ENCODE measurements at places on chromosomes 1 and 21. TPM values are rescaled to one million over a fixed set of nuclear protein-coding genes. Genes with fewer than 3 reads are reported as not detected.

- H3K4me1 ChIP-seq: no peaks in the 10 kb centered on the region
- no peak overlapping the region for H3K27ac ChIP-seq
- H3K27me3 ChIP-seq: no peaks in the 10 kb centered on the region
- H3K4me3 ChIP-seq: no peak overlapping the region
These were observed 13.9 kb downstream of the OR14I1 start for GRCh38 chr1:248688527-248689298.

- no peak overlapping the region for H3K27ac ChIP-seq
- H3K4me1 ChIP-seq: peaks cover 13% of the 10 kb centered on the region
- no peak for DNase-seq
- no peaks in the 10 kb centered on the region for H3K27me3 ChIP-seq
- H3K36me3 ChIP-seq: no peaks in the 10 kb centered on the region
These were observed 50.2 kb upstream of the DNAH14 start for GRCh38 chr1:224879162-224879803.

Gene SH2D5
- total RNA-seq: not detected

Gene ALPL
- 6.6 TPM for total RNA-seq

GRCh38 chr21:36591326-36591970, 107.5 kb upstream of the SIM2 start:
- no peak overlapping the region for H3K4me3 ChIP-seq
- no peaks in the 10 kb centered on the region for H3K36me3 ChIP-seq
- no peak for DNase-seq
- H3K27me3 ChIP-seq: no peaks in the 10 kb centered on the region

Gene COL6A2
- 535 TPM for total RNA-seq

DNA sequence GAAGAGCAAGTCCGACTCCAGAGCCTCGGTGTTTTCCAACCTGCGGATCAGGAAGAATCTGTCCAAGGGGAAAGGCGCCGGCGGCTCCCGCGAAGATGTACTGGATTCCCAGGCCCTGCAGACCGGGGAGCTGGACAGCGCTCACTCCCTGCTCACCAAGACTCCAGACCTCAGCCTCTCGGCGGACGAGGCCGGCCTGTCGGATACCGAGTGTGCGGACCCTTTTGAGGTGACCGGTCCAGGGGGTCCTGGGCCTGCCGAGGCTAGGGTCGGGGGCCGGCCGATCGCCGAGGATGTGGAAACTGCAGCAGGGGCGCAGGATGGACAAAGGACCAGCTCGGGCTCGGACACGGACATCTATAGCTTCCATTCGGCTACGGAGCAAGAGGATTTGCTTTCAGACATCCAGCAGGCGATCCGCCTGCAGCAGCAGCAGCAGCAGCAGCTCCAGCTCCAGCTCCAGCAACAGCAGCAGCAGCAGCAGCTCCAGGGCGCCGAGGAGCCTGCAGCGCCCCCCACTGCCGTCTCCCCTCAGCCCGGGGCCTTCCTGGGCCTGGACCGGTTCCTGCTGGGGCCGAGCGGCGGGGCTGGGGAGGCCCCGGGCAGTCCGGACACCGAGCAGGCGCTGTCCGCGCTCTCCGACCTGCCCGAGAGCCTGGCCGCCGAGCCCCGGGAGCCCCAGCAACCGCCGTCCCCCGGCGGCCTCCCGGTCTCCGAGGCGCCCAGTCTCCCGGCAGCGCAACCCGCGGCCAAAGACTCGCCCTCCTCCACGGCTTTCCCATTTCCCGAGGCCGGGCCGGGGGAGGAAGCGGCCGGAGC, 827 bp downstream of the FMN2 start:
- peaks cover 4% of the 10 kb centered on the region for H3K27me3 ChIP-seq
- no peaks in the 10 kb centered on the region for H3K36me3 ChIP-seq
- H3K27ac ChIP-seq: no peak overlapping the region
- H3K4me3 ChIP-seq: peak overlapping the region; percentile 35

GRCh38 chr21:39730418-39731157, 14.4 kb upstream of the IGSF5 start:
- no peaks in the 10 kb centered on the region for H3K36me3 ChIP-seq
- no peak overlapping the region for H3K27ac ChIP-seq
- no peak for DNase-seq
- H3K27me3 ChIP-seq: no peaks in the 10 kb centered on the region
- no peak overlapping the region for H3K4me3 ChIP-seq

Gene GJA9
- not detected for total RNA-seq

DNA sequence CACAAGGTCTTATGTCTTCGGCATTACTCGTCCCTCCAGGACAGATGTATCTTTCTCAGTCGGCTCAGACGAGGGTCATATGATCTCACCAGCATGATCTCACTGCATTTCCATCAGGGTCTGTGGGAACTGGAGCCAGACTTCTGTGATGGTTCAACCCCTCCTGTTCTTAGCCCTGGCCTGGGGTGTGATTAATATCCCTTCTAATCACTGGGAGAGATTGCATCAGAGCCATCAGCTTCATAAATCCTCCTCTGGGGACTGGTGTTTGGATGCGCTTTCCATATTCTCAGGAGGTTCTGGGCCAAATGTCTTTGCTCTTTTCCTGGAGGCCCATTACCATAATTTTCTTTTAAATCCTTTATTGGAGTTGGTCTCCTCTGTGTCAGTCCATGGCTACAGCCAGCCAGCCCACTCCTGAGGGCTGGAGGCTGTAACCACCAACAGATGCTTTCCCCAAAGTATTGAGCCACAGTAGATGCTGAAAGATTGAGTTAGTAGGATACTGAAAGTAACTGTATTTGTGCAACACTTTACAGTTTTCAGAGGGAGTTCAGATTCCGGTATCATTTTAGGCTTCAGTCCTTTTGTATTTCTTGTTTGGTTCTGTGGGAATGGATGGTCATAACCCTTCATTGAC, 20.0 kb downstream of the CACNA1E start:
- H3K4me3 ChIP-seq: no peak overlapping the region
- no peaks in the 10 kb centered on the region for H3K4me1 ChIP-seq
- H3K27ac ChIP-seq: peak overlapping the region; percentile 14
- H3K36me3 ChIP-seq: no peaks in the 10 kb centered on the region

Gene CACHD1
- 27.7 TPM for total RNA-seq

- H3K4me3 ChIP-seq: no peak overlapping the region
- peaks cover 5% of the 10 kb centered on the region for H3K4me1 ChIP-seq
- no peak for DNase-seq
- H3K27me3 ChIP-seq: no peaks in the 10 kb centered on the region
- H3K27ac ChIP-seq: no peak overlapping the region
These were observed 15.5 kb upstream of the PADI4 start for GRCh38 chr1:17292299-17293160.

GRCh38 chr1:78619446-78619802, 824 bp upstream of the IFI44L start:
- H3K27me3 ChIP-seq: no peaks in the 10 kb centered on the region
- peaks cover 28% of the 10 kb centered on the region for H3K4me1 ChIP-seq
- H3K4me3 ChIP-seq: peak overlapping the region; percentile 37
- H3K27ac ChIP-seq: peak overlapping the region; percentile 79
- no peaks in the 10 kb centered on the region for H3K36me3 ChIP-seq
- no peak for DNase-seq

DNA sequence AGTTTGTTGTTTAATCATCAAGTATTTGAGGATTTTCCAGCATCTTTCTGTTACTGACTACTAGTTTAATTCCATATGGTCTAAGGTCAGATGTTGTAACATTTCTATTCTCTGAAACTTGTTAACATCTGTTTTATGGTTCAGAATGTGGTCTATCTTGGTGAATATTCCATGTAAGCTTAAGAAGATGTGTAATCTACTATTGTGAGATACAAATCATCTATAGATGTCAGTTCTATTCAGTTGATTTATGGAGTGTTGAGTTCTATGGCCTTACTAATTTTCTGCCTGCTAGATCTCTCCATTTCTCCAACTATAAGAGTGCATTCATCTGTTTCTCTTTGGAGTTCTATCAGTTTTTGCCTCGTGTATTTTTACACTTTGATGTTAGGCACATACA, 31.5 kb downstream of the WARS2 start:
- no peak overlapping the region for H3K27ac ChIP-seq
- no peaks in the 10 kb centered on the region for H3K36me3 ChIP-seq
- H3K27me3 ChIP-seq: no peaks in the 10 kb centered on the region
- H3K4me3 ChIP-seq: no peak overlapping the region
- DNase-seq: no peak
- H3K4me1 ChIP-seq: no peaks in the 10 kb centered on the region

DNA sequence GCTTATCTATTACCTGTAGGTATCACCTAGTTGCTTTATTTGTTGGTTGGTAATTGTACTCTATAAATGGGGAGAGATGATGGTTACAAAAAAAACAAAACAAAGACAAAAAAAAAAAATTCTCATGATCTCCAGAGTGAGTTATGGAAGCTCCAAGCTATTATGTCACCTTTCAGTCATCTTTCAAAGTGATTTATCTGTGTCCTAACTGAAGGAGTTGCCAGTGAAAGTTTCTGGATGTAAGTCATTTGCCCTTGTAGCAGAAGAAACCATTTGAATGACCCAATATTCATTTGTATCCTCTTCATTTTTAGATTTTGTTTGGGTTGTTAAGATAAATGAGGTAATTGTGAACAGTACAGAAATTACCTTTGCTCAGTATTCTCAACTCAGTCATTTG, 3.6 kb downstream of the SLC35F3 start:
- no peak overlapping the region for H3K4me3 ChIP-seq
- DNase-seq: no peak
- no peaks in the 10 kb centered on the region for H3K27me3 ChIP-seq

DNA sequence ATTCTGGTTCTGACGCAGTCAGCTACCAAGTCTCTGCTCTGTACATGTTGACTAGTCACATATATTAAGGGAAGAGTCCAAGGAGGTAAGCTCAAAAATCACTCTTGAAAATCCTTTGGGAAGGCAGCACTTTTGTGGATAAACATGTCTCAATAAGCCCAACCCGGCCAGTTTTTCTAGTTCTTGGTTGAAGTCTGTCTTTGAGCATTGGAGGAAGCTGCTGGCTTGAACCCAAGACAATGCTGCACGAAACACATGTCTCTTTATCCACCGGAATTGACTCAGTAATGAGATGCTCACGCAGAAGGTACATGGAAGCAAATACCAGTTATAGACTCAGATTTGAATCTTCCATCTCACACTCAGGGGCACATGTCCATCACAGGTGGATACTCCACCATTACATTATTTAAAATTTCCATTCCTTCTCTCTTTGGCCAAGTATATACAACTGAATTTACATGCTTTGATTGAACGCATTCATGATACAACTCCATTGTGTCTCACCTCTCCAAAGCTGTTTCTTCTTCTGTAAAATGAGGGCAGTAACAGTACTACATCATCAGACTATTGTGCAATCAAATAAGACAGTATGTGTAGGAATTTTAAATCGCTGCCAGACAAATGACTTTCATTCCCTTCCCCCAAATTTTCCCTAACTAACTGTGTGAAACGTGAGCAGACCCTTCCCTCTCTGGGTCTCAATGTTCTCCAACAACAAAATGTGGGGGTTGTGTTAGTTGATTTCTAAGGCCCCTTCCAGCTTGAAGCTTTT, 9.6 kb upstream of the GUCA2A start:
- DNase-seq: no peak
- no peak overlapping the region for H3K27ac ChIP-seq
- H3K36me3 ChIP-seq: no peaks in the 10 kb centered on the region
- no peaks in the 10 kb centered on the region for H3K27me3 ChIP-seq

GRCh38 chr1:159933347-159933746, 8.0 kb upstream of the TAGLN2 start:
- no peak overlapping the region for H3K4me3 ChIP-seq
- peaks cover 36% of the 10 kb centered on the region for H3K4me1 ChIP-seq
- DNase-seq: no peak
- no peak overlapping the region for H3K27ac ChIP-seq
- H3K36me3 ChIP-seq: no peaks in the 10 kb centered on the region

DNA sequence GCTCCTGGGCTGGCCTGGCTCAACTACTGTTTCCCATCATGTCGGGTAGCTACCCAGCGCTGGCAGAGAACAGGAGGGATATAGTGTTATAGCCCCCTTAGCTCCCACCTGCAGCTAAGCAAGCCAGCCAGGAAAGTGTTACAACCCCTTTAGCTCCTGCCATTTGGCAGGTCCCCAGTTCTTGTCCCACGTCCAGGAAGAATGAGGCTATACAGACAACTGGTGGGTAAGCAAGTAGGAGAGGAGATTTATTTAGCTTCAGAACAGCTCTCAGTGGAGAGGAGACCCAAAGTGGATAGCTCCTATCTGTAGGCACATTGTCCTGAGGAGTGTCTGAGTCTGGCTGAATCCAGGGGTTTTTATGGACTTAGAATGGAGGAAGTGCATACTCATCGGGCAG, 741.1 kb upstream of the B3GALT2 start:
- no peaks in the 10 kb centered on the region for H3K4me1 ChIP-seq
- H3K4me3 ChIP-seq: no peak overlapping the region
- DNase-seq: no peak

- no peaks in the 10 kb centered on the region for H3K27me3 ChIP-seq
- no peak overlapping the region for H3K27ac ChIP-seq
- H3K4me1 ChIP-seq: no peaks in the 10 kb centered on the region
- no peak overlapping the region for H3K4me3 ChIP-seq
These were observed 402.5 kb downstream of the PTPRC start for GRCh38 chr1:199041173-199041914.

GRCh38 chr1:225851805-225852204, 30.4 kb downstream of the TMEM63A start:
- H3K4me3 ChIP-seq: no peak overlapping the region
- DNase-seq: no peak
- H3K27ac ChIP-seq: peak overlapping the region; percentile 4
- peaks cover 66% of the 10 kb centered on the region for H3K36me3 ChIP-seq
- no peaks in the 10 kb centered on the region for H3K27me3 ChIP-seq
- H3K4me1 ChIP-seq: peaks cover 5% of the 10 kb centered on the region

DNA sequence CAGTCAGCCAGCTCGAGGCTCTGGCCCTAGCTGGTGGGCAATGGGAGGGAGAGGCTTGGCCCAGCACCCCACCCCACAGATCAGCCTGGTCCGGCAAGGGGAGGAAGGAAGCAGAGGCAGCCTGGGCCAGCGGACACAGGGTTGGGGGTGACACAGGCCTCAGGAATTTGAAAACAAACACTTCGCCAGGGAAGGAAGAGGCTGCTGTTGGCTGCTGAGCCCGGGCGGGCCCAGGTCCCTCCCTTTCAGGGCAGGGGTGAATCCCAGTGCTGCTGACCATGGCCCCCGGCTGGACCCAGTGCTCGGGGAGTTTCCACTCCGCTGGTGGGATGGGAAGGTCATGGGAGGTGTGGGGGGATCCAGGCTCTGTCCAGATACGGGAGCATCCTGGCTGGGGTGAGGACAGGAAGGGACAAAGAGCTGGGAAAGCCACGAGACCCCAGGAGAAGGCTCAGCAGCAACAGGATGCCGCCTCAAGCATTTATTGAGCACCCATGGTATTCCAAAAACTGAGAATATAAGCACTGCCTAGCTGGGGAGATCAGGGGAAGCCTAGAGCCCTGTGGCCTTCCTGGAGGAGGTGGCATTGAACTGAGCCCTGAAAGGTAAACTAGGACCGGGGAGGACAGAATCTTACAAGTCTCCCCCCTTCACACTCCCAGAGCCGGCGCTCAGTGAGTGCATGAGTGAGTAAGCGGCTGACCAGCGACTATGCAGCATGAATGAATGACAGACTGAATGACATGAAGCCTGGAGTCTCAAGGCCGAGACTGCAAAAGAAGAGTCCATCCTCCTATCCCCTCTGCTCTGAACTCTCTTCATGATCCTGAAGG, 26.2 kb upstream of the EPHA2 start:
- H3K36me3 ChIP-seq: no peaks in the 10 kb centered on the region
- H3K27me3 ChIP-seq: no peaks in the 10 kb centered on the region
- DNase-seq: no peak
- H3K4me3 ChIP-seq: peak overlapping the region; percentile 16
- H3K4me1 ChIP-seq: peaks cover 50% of the 10 kb centered on the region

GRCh38 chr1:108679586-108680213, 12.4 kb upstream of the PRPF38B start:
- no peaks in the 10 kb centered on the region for H3K27me3 ChIP-seq
- H3K36me3 ChIP-seq: no peaks in the 10 kb centered on the region
- H3K4me1 ChIP-seq: no peaks in the 10 kb centered on the region
- DNase-seq: no peak
- H3K4me3 ChIP-seq: no peak overlapping the region
- H3K27ac ChIP-seq: no peak overlapping the region

All from vagina (tissue), 2 donors.